ENCODE measurements at places on chromosomes 5 and 9.

GRCh38 chr5:51386916-51387883 is 4.0 kb downstream of the ISL1 start:
- no peak for DNase-seq

GRCh38 chr9:97773723-97774122 is 76.6 kb upstream of the XPA start:
- DNase-seq: peak; percentile 27

- DNase-seq: no peak
Measured at GRCh38 chr5:178336889-178337288, 104.3 kb upstream of the PHYKPL start.

GRCh38 chr5:13994621-13995253 is 50.2 kb upstream of the DNAH5 start:
- no peak for DNase-seq

GRCh38 chr5:57036761-57037160 is 84.8 kb upstream of the MIER3 start:
- no peak for DNase-seq

DNA sequence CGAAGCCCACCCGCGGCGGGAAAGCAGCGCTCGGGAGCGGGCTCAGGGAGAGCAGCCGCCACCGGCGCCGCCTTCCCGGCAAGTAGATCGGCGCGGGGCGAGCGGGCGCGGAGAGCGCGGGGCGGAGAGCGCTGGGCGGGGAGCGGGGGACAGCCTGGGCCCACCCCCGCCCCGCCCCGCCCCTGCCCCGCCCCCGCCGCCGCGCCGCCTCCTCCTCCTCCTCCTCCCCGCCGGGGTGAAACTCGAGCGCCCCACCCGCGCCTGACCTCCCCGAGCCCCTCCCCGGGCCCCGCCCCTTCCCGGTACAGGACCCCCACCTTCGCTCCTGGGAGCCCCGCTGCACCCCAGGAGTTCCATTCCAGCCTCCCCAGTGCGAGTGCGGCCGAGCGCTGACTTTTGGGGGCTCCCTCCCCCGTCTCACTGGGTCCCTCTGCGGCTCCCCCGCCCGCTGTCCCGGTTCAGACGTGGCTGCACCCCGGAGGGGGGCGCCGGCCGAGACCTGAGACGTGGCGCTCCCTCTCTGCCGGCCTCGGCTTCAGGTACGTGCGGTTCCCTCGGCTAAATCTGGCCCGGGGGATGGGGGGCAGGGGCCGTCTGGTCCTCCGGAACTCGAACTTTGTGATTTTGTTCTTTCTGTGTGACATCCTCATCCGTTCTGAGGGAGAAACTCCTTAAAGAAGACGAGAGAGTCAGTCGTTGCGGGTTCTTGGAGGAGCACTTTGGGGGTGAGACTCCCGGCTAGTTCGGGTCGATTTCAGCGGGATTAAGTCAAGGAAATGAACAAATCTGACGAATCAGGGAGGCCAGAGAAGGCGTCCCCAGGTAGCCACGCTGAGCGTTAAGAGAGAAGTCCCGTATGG is at the start of gene SEMA5A:
SEMA5A (minus strand) TSS at position 84 of the 860 bp plus-strand sequence. CDS start 166,129 bp downstream, outside the sequence.
- peak; percentile 79 for DNase-seq

GRCh38 chr5:6556802-6557102 is 76.1 kb downstream of the NSUN2 start:
- no peak for DNase-seq

GRCh38 chr9:130159057-130159456 is 13.1 kb upstream of the NCS1 start:
- DNase-seq: no peak

DNA sequence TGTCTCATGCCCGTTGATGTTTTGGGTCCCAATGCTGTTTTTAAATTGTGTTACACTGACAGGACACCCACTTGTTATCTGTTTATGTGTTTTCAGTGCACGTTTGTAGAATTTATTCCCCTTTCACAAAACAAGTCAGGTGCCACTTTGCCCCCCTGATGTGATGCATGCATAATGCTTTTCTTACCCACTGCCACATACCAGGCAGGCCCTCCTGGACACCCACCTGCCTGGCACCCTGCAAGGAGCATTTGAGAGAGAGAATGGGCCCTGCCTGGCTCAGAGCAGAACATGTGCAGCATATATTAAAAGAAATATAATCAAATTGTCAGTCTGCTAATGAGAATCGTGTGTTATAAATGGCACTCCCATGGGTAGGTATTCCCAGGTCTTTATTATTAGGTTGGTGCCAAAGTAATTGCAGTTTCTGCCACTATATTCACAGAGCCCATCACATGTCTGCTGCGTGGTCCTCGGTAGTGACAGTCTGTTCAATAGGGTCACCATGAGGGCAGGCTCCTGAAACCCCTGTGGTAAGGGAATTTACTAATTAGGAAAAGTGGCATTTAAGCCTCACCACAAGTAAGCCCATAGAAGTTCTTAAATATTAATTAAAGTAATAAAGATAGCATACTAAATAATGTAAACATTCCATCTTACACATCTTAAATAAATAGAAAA is 52.2 kb upstream of the CKMT2 start:
- DNase-seq: no peak

DNA sequence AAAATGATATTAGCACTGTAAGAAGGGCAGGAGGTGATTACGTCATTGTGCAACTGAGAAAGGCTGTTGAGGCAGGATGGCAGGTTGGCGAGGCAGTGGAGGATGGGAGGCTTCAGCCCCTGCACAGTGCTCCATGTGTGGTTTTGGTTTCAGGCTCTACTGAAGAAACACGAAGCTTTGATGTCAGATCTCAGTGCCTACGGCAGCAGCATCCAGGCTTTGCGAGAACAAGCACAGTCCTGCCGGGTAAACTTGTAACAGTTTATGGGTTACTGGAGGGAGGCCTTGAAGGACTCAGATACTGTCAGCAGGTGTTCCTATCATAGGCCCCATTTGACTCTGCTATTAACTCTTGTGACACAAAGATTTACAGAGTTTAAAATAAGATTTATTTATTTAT is 35.1 kb downstream of the SPTAN1 start:
- DNase-seq: no peak

GRCh38 chr5:149005077-149005892 is 57.6 kb downstream of the SH3TC2 start:
- DNase-seq: peak; percentile 42

- no peak for DNase-seq
Measured at GRCh38 chr5:157026789-157027424, 32.0 kb downstream of the HAVCR1 start.

DNA sequence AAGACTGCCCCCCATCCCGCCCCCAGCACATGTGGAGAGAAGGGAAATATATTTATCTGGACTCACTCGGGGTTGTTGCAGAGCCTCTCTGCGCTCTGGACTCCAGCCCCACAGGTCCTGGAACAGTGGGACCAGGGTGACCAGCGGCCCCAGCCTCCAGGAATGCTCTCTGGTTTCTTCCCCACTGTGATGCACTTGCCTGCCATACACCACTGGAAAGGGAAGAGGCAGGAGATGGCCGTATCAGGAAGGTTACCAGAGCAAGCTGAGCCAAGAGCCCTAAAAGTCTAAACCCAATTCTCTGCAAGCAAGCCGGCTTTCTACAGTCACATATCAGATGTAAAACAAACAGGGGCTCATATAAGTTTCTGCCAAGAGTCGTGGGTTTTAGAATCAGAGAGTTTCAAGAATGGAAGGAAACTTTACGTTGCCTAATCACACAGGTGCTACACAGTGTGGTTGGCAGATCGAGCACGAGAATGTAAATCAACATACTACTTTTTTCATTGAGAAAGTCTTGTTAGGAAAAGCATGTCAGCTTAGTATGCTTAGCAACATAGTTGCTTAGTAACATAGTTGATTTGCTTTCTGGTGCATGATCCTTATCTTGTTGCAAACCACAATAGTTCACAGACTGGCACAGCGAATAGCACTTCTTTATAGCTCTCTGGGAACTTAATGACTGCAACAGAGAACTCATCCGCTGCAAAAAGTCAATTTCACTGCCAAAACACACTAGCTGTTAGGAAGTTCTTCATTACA is 201.2 kb downstream of the TARS1 start:
- DNase-seq: no peak

DNA sequence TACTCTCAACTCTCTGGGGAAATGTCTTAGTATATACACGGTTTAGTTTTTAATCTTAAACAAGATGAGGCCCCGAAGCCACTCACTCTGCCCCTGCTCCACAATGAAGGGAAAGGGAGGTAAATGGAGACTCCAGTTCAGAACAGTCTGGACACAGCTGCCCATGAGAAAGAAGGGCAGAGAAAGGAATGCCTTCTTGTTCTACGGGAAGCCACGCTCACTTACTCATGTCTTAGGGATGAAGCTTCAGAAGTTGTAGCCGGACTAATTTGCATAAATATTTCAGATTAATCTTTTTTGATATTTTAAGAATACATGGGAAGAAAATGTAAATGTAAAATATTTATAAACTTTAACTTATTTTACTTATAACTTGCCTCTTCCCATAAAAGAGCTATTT is 94.0 kb downstream of the COL23A1 start:
- DNase-seq: no peak

- no peak for DNase-seq
Measured at GRCh38 chr9:69258551-69258950, 66.5 kb upstream of the ENTREP1 start.

GRCh38 chr9:118330191-118330986 is 626.2 kb downstream of the TLR4 start:
- DNase-seq: no peak

DNA sequence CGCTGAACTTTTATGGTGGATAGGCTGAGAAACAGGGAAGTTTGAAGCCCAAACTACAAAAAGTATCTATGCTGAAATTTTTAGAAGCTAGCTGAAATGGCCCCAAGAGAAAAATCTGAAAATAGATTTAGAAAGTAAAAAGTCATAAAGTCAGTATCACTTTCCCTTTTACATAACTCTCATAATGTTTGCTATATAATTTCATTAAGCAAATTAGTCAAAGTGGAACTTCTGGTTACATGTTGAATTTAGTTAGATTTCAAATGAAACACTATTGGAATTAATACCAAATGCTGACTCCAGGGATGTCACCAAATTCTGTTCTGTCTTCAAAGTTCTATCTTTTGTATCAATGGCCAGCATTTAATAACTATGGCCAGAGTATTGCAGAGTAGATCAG is 126.9 kb downstream of the TTC39B start:
- DNase-seq: no peak

DNA sequence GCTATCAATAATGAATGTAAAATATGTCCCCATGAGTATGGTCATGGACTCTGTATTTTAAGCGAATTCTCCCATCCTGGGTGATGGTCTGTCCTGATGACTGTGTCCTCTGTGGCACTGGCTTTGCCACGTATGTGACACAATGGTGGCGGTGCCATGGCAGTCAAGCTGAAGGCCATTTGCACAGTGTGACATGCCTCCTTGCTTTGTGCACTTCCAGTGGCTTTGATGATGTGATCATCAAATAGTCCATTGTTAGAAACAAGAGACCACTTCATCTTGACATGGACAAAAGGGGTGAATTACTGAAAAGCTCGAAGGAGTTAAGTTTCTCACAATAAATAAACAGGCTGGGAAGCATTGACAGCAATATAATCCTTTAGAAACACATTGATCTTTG is 31.0 kb upstream of the PRRC1 start:
- no peak for DNase-seq

- no peak for DNase-seq
Measured at GRCh38 chr5:166377756-166378155, 1913.7 kb upstream of the WWC1 start.

GRCh38 chr9:35574578-35575122 is 30.4 kb upstream of the TESK1 start:
- no peak for DNase-seq

Data from SJSA1 (cell line).